ENCODE measurements at places on chromosomes 5 and 9.

DNA sequence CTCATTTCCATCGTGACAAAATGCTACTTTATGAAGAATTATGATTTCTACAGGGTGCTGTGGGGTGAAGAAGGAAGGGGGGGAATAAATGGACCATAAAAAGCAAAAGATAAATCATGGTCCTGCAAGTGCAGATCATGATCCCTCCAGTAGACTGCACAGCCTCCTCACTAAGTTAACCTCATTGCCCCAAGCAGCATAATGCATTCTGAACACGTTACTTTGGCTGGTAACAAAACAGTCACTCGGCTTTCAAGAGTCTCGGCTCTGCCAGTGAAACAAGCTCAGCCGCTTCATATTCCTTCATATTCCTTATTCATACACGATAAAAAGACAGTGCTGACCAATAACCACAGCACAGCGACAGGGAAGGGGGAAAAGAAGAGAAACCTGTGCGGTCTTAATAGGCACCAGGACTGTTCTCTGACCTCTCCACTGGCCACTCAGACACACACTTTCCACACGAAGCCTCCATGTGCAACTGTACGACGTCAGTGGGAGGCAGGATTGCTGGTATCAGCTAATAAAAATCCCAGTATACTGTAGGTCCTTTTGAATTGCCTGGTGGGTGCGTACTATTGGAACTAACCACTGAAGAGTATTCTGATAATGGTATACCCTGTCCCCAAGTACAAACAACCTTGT is 60.5 kb downstream of the ANKH start:
- no peak for DNase-seq

GRCh38 chr5:67004730-67005350 is 191.8 kb downstream of the CD180 start:
- no peak for DNase-seq

DNA sequence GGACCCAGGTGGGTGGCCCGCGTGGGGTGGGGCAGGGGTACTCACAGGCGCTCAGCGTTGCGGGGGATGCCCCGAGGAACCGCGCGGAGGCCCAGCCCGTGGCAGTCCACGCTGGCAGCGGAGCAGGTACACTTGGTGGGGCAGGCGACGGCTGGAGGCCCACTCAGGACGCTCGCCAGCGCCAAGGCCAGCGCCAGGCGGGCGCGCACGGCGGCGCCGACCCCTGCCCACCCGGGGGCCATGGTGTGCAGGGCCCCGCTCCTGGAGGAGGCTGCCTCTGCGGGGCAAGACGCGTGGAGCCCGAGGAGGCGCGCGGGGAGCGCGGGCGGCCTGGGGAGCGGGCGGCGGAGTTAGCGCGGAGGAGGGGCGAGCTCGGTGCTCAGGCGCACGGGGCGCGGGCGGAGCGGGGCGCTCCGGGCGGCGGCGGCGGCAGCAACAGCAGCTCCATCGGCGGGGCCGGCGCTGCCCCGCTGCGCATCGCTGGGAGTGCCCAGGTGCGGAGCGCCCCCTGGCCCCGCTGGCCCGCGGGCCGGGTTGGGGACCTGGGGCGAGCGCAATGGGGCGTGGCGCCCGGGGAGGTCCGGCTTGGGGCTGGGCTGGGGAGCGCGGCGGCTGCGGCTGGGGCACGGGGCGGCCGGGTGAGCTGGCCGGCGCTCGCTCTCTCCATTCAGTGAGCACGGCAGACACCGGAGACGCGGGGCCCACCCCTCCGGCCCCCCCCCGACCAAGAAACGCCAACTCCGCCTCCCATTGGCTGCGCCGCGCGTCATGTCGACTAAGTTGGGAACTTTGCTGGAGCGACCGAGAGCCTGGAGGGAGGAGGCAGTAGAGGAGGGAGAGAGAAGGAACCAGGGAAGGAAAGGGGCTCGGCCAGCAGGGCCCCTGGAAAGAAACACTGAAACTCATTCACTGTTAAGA is at the start of gene SLIT3:
TSS of gene SLIT3 (minus strand) at position 672 of the 918 bp plus-strand sequence. CDS start at position 242, 430 bp downstream.
- DNase-seq = no peak

GRCh38 chr9:113476511-113476916 is 13.0 kb downstream of the RGS3 start:
- no peak for DNase-seq

DNA sequence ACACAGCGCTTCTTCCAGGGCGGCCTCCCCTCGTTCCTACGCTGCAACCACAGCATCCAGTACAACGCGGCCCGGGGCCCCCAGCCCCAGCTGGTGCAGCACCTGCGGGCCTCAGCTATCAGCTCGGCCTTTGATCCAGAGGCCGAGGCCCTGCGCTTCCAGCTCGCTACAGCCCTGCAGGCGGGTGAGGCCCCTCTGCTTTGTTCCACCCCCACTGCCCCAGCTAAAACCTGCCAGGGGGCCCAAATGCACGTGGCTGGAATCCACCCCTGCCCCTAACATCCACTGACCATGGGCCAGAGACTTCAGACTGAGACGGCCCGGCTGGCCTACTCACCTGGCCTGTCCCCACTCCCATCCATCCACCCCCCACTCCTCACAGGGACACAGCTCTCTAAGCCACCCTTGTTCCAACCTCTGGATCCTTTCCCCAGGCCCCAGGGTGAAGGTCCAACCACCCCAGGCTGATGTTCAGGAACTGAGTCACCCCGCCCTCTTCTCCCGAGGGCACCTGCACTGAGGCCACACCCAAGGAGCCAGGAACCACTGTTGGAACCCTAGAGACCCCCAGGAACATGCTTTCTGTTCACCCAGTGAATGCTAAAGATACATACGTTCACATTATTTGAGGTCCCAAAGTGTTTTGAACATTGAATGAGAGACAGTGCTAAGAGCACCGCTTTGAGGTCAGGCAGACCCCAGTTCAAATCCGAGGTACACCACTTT is 18.9 kb upstream of the ASS1 start:
- no peak for DNase-seq

- DNase-seq = no peak
Measured at GRCh38 chr5:160198146-160198545, 31.2 kb upstream of the FABP6 start.

- DNase-seq = no peak
Measured at GRCh38 chr9:126052791-126053190, 273.8 kb upstream of the MVB12B start.

DNA sequence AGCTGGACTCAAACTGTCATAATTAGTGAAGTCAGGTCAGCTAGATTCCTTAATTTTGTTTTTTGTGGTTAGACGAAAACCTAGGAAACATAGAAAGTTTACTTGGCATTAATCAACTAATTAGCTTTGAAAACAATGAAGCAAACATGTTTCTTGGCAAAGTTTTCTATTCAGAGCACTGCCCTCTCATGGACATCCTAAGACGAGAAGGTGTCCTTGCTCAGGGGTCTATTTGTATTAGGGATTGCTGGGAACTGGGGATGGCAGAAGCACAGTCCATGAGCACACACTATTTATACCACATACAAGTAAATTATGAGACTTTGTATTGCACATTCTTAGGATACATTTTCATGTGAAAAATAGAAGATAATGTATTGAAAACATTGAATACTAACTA is 49.7 kb downstream of the POC5 start:
- no peak for DNase-seq

GRCh38 chr5:39106322-39106721 is 32.1 kb upstream of the RICTOR start:
- no peak for DNase-seq

- no peak for DNase-seq
Measured at GRCh38 chr9:122080986-122081385, 12.1 kb downstream of the TTLL11 start.

DNA sequence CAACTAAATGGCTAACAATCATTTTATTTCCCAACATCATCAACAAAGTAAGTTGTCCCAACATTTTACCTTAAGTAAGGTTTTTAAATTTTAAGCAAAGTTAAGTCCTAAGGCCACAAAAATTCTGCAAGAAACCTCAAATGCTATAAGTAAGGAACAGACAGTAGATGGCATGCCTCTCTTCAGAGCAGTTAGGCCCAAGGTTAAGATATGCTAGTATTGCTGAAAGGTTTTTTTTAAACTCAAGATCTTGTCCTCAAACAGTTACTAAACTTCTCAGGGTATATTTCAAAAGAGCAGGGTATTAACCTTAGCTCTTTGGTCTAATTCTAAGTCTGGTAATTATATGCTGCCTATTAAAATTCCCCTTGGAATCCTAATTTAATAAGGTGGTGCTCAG is 35.1 kb downstream of the PJA2 start:
- no peak for DNase-seq

GRCh38 chr9:109315480-109316206 is 5.2 kb downstream of the EPB41L4B start:
- no peak for DNase-seq

DNA sequence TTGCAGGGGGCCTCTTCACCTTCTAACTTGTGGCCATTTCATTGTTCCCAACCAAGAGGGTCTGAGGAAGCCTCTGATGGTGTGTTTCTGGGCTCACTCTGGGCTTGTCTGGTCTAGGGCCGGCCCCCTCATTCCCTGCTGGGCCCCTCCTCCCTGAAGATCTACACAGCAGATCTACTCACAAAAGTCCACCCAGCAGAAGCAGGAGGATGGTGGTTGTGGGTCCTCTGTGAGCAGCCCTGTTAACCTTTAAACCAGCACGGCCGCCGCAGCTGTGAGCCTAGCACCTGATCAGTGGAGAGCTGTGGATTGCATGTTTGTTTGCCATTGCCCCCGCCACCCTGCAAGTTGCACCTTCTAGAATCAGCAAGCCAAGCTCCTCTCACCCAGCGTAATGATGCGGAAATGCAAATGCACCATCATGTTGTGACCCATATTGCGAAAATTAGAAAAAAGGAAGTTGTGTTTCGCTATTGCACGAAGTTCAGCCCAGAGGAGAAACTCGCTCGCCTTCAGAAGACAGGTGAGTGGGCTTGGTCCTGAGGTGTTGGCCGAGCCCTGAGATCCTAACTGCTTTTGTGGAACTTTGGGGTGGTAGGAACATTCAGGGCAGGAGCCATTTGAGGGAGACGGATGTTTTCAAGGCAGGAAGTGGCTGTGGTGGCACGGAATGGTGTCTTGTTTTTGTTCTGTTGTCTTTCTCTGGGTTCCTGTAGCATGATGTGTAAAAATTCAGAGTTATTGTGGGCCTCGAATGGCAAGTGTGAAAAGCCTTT is 16.7 kb downstream of the FGD3 start:
- no peak for DNase-seq

DNA sequence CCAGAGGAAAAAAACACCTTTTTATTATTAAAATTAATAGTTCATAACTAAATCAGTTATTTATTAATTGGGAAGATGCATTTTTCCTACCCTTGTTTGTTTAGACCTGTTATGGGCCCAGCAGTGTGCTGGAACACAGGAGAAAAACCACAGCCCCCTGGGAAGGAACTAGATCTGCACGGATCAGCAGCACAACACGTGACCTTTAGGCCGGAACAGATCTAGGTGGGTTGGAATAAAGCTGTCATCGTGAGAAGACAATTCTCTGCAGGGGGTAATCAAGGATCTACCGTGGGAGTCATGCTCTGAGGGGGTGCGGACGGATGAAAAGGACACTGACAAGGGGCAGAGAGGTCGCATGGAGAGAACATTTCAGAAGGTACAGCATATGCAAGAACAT is 95.8 kb upstream of the SPATA31C2 start:
- DNase-seq = no peak

DNA sequence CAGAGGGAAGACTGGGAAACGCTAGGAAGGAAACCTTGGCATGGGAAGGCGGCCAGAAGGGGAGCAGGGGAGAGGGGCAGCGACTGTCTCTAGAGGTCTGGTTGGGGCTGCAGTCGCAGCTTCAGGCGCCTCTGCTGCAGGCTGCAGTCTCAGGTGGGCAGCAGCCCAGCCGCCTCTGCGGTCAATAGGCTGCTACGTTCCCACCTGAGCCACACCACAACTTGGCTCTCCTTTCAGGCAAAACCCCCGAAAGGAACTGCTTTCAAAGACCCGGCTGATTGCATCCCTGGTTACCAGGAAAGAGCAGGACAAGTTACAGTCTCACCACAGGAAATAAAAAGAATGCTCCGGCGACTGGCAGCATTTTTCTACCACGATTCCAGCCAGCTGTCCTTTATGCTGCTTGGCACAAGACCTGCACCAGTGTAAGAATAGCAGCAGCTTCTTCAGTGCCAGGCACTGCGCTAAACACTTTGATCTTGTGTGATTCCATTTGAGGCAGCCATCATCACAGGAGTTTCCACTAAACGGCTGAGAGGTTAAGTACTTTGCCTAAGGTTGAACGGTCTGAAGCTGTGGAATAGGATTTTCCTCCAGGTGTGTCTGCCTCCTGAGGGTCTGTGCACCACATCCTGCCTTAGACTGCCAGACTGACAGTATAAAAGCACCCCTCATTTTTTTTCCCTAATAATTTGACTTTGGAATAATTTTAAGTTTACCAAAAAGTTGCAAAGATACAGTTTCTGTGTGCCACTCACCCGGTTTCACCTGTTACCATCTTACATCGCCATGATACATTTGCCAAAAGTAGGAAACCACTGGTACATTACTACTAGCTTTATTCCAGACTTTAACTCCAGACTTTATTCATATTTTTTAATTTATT is 7.5 kb downstream of the RPS14 start:
- no peak for DNase-seq

DNA sequence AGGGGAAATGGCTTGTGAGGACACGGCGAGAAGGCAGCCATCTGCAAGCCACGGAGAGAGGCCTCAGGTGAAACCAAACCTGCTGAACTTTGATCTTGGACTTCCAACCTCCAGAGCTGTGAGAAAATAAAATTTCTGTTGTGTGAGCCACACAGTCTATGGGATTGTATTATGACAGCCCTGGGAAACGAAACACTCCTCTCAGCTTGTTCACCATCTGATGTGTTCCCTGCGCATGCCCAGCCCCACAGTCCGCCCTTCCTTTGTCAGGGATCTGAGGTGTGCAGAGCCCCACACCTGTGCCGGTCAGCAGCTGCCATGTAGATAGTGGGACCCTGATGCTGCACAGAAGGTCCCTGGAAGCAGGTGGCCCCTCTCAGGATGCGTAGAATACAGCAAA is 34.1 kb downstream of the PLPP7 start:
- no peak for DNase-seq

GRCh38 chr5:64505769-64506566 is at the start of gene RGS7BP:
TSS of gene RGS7BP (plus strand) at chr5:64506015. CDS start at chr5:64506625, 610 bp downstream.
- DNase-seq = no peak

DNA sequence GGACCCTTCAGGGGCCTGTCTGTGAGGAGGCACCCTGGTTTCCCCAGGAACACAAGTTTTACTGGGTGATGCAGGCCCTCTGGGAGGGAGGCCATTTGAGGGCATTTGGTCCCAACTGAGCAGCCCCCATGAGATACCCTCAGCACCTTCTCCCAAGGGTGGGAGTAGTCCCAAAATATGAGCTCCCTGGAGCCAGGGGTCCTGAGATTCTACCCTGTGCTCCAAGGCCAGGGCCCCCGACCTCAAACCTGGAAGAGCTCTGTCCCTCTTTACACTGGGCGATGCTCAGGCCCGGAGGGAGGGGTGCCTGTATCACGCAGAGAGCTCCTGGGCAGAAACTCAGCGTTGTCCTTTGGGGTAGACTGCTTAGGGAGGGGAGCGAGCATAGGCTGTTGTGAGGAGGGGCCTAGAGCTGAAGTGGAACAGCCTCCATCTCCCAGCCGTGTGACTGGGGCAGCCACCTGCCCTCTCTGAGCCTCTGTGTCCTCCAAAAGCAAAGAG is 64.0 kb upstream of the SYNPO start:
- no peak for DNase-seq

DNA sequence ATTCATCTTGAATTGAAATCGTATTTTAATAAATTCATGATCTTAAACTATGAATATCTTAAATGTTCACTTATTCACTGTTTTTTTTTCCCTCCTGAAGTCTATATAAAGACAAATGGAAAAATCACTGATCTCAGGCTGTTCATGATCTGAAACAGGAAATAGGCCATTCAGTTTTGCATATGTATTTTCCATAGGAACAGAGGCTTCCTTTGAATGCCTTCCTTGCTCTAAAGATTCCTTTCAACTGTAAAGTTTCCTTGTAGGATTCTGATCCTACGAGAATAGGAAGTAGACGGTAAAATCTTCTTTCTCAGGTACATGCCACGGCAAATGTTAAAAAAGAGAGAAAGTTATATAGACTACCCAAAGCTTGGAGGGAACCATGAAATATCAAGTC is 194.4 kb upstream of the PPP1R2B start:
- no peak for DNase-seq
